Stimulated activated CD8-positive, alpha-beta memory T cell treated with anti-CD3 and anti-CD28 coated beads, Interleukin-15, amount 100 ng/mL, for 1 hour (primary cell): ENCODE measurements at places on chromosomes 16 and 17.

- no peak for DNase-seq
Measured at GRCh38 chr17:1713878-1714426, 3.8 kb upstream of the TLCD2 start.

- DNase-seq = no peak
Measured at GRCh38 chr17:81399481-81400153, 4.4 kb downstream of the BAHCC1 start.

GRCh38 chr17:39867084-39867879, 720 bp upstream of the ZPBP2 start:
- no peak for DNase-seq

- no peak for DNase-seq
Measured at GRCh38 chr17:39740357-39741111, 2.8 kb downstream of the GRB7 start.

DNA sequence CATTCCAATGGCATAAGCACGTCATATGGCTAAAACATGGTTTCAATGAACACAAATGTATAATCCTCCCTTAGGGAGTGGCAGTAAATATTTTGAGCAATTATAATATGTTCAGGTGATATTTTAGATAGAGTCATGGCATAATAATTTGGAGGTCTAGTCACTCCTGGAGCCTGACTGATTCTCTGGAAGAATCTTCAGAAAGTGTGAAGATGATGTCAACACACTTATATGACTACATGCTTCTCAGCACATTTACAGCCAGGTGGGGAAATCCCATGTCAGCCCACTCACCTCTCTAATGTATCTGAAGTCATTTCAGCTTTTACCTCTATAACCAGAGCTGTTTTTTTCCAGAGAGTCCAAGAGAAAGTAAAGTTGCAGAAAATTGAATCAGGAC, 474.8 kb downstream of the SHISA9 start:
- no peak for DNase-seq

- DNase-seq = no peak
Measured at GRCh38 chr17:17228521-17229279, 8.3 kb downstream of the FLCN start.

DNA sequence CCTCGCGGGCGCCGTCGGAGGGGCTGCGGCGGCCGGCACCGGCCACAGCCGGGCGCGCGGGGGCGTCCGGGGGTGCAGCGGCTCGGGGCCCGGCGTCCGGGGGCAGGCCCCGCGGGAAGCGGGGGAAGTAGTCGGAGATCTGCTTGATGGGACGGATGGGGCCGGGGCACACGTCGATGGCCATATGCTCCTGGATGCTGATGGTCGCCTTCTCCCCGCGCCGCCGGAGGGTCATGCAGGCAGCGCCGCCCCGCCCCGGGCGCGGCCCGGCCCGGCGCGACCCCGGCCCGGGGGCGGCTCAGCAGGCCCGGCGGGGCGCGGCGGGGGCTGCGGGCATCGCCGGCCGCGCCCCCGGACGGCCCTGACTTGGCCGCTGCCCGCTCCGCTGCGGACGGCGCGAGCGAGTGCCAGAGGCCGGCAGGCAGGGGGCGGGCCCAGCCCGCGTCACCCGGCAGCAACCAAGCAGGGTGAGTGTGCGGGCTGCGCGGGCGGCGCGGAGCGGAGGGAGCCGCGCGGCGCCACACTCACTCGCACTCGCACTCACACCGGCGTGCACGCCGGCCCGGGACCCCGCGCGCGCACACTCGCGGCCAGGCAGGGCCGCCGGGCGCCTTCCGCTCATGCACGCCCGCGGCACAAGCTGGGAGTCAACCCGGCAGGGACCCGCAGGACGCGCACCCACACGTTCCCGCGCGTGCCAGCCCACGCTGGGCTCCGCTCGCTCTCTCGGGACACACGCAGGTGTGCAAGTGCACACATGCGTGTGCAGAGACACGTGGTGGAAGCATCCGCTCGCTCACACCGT, at the start of gene DOC2B:
DOC2B (minus strand) TSS at position 406 of the 805 bp plus-strand sequence; CDS start at position 235, 171 bp downstream.
- no peak for DNase-seq

GRCh38 chr17:78956254-78956653, 23.5 kb downstream of the LGALS3BP start:
- no peak for DNase-seq

- no peak for DNase-seq
Measured at GRCh38 chr16:25148568-25149215, 37.1 kb downstream of the LCMT1 start.

DNA sequence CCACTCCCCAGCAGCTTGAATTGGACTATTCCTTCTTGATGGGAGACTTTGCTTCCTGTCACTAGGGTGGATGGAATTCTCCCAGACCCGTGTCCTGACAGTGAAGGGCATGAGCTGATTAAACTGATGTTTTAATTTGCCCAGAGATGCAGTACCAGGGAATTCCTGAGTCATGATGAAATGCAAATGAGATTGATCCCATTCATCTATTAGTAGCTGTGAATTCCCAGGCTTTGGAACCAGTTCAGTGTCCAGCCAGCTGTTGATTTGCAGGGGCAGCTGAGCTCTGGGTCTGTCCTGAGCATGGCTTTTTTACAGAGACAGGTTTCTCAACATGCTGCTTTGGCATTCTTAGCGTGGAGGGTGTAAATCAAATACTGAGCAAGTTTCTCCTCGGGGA, 157.9 kb downstream of the PITPNC1 start:
- no peak for DNase-seq

DNA sequence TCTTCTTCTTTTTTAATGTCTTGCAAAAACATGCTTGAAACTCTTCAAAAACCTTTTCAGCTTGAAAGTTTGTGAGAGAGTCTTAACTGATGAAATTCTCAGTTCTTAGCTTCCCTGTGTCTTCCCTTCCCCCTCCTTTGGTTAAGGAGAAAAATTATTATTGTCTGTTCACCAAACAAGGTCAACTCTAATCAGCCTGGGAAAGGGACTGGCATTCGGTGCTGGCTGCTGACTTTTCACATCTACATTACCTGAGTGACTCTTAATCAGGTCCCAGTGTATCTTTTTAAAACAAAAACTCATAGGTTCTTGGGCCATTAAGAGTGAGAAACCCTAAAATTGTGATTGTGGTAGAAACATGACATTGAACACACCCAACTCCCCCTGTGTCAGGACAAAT, 39.1 kb upstream of the AXIN2 start:
- no peak for DNase-seq

- no peak for DNase-seq
Measured at GRCh38 chr16:68902003-68902968, 59.0 kb downstream of the TANGO6 start.

GRCh38 chr16:2331199-2331930, 9.2 kb downstream of the ABCA3 start:
- DNase-seq = no peak

DNA sequence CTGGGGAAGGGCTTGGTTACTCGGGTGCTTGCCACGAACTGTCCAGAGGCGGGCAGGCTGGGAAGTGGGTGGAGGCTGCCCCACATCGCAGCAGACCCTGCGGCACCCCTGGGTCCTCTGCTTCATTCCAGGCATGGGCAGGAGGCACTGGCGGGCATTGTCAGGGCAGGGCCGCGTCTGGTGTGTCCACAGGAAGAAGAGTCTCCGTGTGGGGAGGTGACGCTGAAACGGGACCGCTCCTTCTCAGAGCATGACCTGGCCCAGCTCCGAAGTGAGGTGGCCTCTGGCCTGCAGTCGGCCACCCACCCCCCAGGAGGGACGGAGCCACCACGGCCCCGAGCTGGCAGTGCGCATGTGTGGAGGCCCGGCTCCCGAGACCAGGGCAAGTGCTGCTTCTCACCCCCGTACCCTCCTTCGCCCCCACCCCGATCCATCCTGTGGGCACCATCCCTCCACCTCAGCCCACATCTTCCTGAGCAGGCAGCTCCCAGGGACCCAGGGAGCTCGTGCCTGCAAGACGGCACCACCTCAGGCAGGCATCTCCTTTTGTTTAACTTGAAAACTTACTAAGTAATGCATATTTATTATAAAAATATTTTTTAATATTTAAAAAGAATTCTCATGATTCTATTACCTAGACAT, 14.3 kb upstream of the TCF25 start:
- no peak for DNase-seq

DNA sequence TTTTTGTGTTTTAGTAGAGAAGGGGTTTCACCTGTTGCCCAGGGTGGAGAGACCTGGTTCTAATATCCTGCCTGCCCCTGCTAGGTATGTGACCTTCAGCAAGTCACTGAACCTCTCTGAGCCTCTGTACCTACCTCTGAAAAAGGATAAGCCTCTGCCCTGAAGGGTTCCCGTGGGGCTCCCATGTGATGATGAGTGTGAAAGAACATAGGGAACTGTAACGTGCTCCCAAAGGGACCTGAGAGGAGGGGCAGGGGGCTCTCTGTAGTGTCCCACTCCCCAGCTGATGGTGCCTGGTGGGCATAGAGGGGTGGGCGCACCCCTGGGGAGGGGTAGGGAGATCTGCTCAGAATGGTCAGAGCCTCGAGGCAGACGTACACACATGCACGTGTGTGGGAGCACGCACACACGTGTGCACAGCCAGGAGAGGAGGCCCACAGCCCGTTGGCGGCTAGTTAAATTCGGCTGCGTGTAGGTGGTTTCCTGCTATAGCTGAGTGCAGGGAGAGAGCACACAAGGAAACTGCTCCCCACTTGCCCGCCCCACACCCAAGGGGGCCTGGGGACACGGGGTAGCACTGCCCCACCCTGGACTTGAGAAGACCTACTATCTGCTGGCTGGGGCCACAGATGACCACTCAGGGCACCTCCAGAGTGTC, 6.7 kb downstream of the KCNH4 start:
- no peak for DNase-seq

DNA sequence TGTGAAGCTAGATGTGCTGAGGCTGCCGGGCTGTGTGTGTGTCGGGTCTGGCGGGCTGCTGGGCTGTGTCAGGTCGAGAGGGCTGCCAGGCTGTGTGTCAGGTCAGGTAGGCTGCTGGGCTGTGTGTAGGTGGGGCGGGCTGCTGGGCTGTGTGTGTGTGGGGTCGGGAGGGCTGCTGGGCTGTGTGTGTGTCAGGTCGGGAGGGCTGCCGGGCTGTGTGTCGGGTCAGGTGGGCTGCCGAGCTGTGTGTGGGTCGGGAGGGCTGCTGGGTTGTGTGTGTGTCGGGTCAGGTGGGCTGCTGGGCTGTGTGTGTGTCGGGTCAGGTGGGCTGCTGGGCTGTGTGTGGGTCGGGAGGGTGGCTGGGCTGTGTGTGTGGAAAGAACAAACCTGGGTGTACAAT, 8.6 kb downstream of the WDR45B start:
- DNase-seq = no peak

DNA sequence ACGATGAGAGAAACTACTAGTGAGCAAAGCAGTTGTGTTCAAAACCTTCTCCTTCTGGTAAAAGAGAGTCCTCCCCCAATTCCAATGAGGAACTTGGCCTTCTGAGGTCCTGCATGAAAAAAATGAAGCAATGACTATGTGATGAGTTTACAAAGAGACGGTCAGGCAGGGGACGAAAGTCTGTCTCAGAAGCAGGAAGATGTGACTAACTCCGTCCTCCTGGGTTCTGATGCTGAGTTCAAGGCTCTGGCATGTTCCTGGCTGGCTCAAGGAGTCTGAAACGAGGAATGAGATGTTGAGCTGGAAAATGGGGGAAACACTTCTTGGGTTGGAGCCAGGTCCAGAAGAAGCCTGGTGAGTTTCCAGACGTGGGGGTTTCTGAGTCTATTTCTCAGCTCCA, 129.6 kb downstream of the CPPED1 start:
- no peak for DNase-seq

DNA sequence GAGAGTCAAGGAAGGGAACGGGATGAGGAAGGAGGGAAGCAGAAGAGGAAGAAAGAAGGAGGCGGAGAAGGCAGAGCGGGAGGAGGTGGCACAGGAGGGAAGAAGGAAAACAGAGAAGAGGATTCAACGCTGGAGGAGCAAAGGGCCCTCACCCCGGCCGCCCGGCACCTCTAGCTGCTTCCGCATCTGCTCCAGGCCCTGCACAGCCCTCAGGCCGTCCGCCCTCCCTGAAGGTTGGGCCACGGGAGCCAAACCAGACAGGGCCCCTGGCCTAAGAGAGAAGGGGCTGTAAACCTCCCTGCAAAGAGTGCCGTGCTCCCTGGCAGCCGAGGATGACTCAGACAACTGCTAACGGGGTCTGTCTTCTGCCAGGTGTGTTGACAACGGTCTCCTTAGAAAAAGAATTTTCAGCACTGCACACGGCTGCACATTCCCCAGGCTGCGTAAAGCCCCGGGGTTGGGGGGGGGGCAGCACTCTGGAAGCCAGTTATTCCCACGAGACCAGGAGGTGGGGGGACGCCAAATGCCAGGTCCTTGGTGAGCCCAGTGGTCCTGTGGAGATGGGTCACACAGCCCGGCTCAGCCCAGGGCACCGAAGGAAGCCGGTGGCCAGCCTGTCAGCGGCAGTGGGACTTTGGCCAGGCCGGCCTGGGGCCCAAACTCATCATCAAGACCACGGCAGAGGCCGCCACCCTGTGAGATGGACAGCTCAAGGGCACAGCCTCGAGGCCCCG, 29.1 kb downstream of the MRM3 start:
- DNase-seq = no peak

GRCh38 chr17:80877729-80878303, 113.8 kb upstream of the CHMP6 start:
- DNase-seq = no peak

DNA sequence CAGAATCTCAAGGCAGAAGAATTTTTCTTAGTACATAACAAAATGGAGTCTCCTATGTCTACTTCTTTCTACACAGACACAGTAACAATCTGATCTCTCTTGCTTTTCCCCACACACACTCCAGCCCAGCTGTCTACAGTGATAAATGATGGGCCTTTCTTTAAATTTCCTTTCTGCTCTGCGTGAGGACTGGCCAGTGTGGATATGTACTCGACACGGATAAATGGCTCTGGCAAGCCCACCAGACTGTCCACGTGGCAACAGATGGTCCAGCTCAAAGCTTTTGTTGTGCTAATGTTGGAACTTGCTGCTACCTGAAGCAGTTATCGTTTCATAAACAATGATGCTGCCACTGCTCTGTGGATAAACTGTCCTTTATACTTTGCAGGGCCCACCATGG, 410.7 kb downstream of the TMEM114 start:
- DNase-seq = no peak

DNA sequence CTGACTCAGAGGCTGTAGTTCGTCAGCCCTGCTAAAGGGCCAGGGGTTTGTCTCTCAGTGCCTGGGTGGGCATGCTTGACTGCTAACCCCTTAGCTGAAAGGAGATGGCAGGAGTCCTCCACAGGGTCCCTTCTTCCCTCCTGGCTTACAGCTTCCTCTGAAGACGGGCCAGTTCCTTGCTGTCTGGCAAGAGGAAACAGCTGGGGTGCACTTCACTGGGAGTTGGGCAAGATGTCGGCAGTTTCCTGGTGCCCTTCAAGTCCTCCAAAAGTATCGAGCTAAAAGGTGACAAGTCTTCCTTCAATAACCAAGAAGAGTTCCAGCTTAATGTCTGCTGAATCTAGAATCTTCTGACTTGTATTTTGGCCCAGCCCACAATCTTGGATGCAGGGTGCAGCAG, 23.4 kb downstream of the NUP85 start:
- no peak for DNase-seq

DNA sequence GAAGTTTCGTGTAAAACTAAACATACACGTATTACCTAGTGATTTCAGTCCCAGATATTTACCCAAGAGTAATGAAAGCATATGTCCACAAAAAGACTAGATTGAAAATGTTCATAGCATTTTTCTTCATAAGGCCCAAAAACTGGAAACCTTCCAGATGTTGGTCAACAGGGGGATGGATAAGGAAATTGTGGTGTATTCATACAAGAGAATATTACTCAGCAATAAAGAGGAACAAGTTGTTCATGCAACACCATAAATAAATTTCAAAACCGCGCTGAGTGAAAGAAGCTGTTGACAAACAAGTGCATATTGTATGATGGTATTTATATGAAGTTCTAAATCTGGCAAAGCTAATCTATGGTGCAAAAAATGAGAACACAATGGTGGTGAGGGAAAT, 54.1 kb upstream of the NFAT5 start:
- no peak for DNase-seq
